ENCODE measurements at places on chromosomes 1 and 21.

- no peak for DNase-seq
Observed at GRCh38 chr1:99565606-99566289, 80.2 kb upstream of the PALMD start.

- DNase-seq: no peak
Observed at GRCh38 chr21:28247454-28248020, 745.1 kb downstream of the LTN1 start.

DNA sequence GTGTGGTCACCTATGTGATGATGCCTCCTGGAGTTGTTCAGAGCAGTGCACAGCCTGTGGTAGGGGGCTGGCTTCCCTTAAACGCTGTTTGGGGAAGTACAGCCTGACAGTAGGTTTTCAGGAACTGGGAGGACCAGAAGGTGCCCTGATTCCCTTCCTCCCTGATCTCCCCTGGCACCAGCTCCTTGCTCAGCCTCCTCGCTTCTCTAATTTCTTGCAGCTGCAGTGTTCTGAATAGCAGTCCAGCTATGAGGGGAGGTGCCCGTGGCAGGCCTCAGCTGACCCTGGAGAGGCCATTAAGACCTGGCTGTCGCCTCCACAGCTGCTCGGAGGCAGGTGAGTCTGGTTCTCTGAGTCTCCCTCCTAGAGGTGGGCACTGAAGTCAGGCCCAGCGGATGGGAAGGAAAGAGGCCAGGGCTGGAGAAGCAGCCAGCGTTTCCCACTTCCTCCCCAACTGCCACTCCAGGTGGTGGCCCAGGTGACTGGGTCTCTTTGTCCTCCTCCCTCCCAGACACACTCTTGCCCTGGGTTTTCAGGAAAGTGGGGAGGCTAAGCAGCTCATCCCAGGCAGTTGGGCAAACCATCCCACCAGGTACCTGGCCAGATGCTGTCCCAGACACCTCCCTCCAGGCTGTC lies 52.0 kb upstream of the RPL11 start:
- no peak for DNase-seq

GRCh38 chr1:152444045-152444444 lies 30.0 kb upstream of the CRNN start:
- no peak for DNase-seq

- DNase-seq: no peak
Observed at GRCh38 chr1:72521659-72522058, 239.3 kb upstream of the NEGR1 start.

DNA sequence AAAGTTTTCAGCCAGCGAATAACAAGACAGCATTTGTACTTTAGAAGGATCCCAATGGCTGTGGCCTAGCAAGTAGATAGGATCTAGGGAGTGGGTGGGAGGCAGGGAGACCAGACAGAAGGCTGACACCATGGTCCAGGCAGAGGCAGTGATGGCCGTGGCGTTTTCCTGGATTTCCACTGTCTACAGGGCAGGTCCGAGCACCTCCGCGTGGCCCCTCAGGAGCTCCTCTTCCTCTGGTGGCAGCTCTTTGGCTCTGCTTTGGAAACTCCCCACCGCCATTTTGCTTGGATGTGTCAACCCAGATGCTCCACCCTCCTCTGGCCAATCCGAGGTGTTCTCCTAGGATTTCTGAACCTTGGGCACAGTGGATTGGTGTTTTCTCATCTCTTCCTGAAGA lies 25.1 kb downstream of the PADI4 start:
- DNase-seq: no peak

- DNase-seq: no peak
Observed at GRCh38 chr1:246280551-246280950, 226.5 kb downstream of the SMYD3 start.

DNA sequence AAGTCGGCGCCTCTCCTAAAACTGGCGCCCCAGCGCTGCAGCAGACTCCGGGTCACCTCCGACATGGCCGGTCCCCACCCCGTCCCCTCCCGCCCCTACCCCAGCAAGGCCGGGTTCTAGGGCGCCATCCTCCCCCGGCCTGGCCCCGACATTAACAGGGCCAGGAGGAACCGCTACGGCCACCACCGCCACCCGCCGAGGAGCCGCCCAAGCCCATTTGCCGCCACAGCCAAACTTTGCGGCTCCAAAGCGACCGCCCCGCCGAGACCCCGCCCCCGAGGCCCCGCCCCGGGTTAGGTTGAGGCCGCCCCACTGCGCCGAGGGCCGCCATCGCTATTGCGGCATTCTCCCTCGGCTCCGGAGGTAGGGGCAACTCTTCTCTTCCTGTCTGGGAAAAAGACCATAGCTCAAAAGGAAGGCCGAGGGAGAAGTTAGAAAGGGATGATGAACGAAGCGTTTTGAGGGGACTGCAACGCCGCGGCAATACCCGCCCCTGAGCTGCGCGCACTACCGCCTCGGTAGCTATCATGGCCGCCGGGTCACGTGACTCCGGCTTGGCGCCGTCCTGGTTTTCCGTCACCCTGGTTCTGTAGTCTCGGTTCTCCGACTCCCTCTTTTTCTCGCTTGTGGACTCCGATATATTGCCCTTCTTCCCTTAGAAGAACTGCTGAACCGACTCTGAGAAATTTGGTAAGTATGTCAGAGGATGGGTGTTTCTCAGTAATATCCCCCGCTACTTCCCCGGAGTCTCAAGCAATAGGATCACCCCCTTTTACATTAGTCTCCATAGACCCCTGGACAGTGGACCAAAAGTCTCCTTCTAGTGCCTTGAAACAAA lies at the start of the genes AIDA and BROX:
AIDA (minus strand) TSS at position 239 of the 838 bp plus-strand sequence; CDS start at position 65, 174 bp downstream.
BROX (plus strand) TSS at position 312 of the 838 bp plus-strand sequence. CDS start 3,136 bp downstream, outside the sequence.
- peak; percentile 97 for DNase-seq

- DNase-seq: no peak
Observed at GRCh38 chr21:32712641-32713040, 15.2 kb downstream of the SYNJ1 start.

GRCh38 chr21:18153063-18153462 lies 91.6 kb upstream of the CHODL start:
- no peak for DNase-seq

GRCh38 chr1:28897789-28898188 lies 16.6 kb upstream of the EPB41 start:
- no peak for DNase-seq

DNA sequence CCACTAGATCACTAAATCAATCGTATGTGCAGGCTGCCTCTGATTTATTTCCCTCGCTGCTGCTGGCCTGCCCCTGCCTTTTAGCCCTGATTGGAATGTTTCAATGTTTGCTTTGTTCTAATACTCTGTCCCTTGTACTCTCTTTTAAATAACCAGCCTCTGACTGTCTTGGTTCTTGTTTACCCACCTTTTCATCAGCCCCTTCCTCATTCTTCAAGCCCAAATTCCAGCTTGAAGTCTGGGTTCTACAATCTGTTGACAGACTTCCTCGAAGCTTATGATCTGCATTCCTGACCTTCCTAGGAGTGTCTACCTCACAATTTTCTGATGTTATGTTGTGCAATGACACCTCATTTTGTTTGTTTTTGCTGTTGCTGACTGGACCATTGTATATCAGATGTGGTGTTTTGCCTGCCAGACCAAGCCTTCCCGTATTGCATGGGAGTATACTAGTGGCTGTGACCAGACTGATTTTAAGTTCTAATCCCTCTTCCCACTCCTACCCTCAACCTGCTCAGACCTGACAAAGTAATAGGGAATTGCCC lies 46.6 kb upstream of the APOBEC4 start:
- DNase-seq: peak; percentile 34

DNA sequence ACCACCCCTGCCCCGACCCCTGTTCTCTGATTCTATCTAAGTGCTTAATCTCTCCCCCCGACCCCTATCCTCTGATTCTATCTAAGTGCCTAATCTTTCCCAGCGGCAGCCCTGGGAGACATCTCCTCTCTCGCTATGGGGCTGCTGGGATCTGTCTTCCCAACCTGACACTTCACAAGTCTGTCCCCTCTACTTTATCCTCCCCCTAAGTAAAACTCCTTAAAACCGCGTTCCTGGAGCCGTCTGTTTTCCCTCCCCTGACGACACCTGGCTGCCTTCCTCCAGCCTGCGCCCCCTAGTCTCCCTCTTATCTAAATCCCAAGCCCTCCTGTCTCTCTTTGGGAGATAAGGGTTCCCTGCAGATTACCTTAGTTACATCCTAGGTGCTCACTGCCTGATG lies 30.5 kb downstream of the EPHB2 start:
- DNase-seq: no peak

GRCh38 chr21:40616377-40616704 lies 230.6 kb downstream of the DSCAM start:
- no peak for DNase-seq

- DNase-seq: no peak
Observed at GRCh38 chr1:80593197-80593596, 1207.5 kb upstream of the ADGRL2 start.

Measured in kidney (tissue), 22 donors.